Muscle of arm (tissue), 14 donors: ENCODE measurements at places on chromosomes 7 and 10. TPM values are rescaled to one million over a fixed set of nuclear protein-coding genes. Genes with fewer than 3 reads are reported as not detected.

Gene ITIH5
- not detected for polyA plus RNA-seq

Gene VAX1
- not detected for polyA plus RNA-seq

Gene CNPY1
- 0.17 TPM for polyA plus RNA-seq

Gene SNX10
- 2.4 TPM for polyA plus RNA-seq

Gene CCDC201
- not detected for polyA plus RNA-seq

Gene AGAP6
- 16.4 TPM for polyA plus RNA-seq

Gene SUV39H2
- polyA plus RNA-seq = 16.0 TPM

Gene ZNF365
- polyA plus RNA-seq = 0.28 TPM

Gene NANOS1
- 6.9 TPM for polyA plus RNA-seq

Gene SEPTIN14
- polyA plus RNA-seq = not detected

Gene COL1A2
- 4,539 TPM for polyA plus RNA-seq

DNA sequence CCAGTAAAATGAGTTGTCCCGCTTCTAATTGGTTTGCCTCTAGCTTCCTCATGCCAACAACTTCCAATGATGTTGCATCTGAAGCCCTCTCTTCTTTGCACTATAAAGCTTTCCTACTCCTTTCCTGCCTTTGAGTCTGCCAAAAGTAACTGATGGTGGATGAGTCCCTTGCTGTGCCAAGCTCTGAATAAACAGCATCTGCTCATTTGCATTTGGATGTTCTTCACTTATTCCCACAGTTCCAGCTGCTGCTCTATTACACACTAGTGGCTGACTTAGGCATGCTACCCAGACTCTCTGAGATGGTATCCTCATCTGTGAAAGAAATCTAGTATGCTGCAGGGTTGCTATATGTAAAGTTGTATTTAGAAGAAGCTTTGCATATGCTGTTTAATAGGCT, 24.9 kb downstream of the SFR1 start:
- DNase-seq = no peak

DNA sequence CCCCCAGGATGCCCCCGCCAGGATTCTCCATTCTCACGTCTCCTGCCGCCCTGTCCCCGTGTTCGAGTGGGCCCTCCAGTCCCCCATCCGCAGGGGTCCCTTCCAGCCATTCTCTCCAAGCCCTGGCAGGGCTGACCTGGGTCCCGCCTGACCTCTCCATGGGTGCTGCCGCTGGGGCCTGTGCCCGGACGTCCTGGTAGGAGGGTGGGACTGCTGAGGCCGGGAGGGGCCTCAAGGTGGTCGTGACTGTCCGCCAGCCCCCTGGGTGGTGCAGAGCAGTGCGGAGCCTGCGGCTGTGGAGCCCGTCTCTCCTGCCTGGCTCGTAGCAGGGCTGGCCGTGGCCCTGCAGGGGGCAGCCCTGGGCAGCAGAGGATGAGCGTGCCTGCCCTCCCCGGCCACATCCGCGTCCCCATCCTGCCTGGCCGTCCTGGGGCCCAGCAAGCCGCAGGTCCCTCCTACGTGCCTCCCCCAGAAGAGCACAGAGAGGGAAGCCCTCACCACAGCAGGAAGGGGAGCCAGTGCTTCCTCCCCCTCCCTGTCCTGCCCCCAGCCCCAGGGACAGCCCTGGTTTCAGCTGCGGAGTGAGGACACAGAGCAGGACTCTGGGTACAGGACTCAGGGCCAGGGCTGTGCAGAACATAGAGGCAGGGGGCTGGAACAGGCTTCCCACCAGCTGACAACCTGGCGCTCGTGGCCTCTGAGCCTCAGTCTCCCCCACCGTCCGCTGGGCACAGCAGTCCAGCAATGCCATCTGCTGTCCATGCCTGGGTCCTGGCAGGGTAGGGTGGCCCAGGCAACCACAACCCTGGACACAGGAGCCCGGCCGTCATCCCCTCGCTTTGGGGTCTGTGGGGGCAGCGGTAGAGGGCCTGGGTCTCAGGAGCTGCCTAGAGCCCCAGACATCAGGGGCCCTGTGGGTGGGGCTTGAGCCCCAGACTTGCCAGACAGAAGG, 1.5 kb upstream of the GRIFIN start:
- no peak for DNase-seq

- DNase-seq = no peak
Observed at GRCh38 chr10:29636178-29636577, 1.4 kb upstream of the SVIL start.

DNA sequence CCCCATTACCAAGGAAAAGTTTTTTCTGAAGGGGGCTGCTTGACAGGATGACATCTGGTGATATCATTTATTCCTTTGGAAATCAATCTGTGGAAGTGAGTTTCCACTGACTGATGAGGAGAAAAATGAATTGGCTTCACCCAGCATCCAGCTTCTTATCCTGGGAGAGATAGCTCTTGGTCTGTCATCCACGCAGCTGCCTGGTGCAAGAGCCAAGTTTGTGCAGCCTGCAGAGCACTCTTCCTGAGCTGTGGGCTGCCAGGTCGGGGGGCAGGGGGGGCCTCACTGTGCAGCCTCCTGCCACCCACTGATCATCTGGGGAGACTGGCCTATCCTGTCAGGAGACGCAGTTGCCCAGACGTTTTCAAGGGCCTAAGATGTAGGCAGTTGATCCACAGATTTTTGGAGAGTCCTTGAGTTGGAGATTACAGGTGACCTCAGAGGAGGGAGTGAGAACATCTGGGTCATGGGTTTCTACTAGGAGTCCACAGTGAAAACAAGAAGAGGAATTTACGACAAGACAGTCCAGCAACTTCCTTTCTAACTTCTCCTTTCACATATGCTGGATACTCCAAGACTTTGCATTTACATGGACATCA, 75.4 kb downstream of the EGFR start:
- DNase-seq = peak; percentile 74

GRCh38 chr10:73894245-73894971, 16.5 kb upstream of the PLAU start:
- no peak for DNase-seq

GRCh38 chr7:28083164-28083997, 97.2 kb downstream of the JAZF1 start:
- no peak for DNase-seq

- no peak for DNase-seq
Observed at GRCh38 chr7:18357691-18358090, 137.9 kb upstream of the HDAC9 start.

DNA sequence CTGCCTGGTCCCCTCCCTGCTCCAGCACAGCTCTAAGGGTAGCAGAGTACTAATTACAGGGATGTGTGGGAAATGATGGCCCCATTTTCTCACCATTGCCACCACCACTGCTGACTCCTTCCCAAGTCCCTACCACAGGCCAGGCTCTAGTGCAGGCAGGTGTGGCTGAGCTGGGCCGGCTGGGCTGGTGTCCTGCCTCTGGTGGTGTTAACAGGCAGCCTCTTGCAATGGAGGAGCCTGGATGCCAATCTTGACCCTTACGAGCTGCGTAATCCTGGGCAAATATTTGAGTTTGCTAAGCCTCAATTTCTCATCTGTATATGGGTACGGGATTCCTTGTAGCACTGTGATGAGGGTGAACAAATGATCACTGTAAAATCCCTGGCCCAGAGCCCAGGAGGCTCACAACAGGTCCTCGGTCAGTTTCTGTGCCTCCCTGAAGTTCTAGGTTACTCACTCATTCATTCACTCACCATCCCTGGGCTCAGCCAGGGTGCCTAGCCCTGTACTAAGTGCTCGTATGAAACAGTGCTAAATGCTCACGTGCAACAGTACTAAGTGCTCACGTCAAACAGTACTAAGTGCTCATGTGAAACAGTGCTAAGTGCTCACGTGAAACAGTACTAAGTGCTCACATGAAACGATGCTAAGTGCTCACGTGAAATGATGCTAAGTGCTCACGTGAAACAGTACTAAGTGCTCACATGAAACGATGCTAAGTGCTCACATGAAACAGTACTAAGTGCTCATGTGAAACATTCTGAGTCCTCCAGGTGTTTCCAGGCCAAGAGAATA, 2.3 kb upstream of the FZD9 start:
- DNase-seq = no peak

DNA sequence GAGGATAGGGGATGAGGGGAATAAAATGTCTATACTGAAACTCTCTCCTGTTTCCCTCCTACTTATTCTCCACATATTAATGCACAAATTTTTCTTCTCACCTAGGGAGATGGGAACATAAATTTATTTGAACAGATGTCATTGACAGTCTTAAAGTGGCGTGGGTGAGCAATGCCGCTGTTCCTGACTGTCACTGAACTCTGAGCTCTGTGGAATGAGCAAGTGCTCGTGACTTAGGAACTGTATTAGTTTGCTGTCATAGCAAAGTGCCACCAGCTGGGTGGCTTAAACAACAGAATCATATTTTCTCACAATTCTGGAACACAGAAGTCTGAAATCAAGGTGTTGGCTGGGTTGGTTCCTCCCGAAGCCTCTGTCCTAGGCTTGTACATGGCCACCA, 29.1 kb downstream of the INPP5F start:
- no peak for DNase-seq

- no peak for DNase-seq
Observed at GRCh38 chr10:119536508-119537025, 6.0 kb downstream of the RGS10 start.

- DNase-seq = no peak
Observed at GRCh38 chr7:126533715-126534114, 719.0 kb downstream of the GRM8 start.

DNA sequence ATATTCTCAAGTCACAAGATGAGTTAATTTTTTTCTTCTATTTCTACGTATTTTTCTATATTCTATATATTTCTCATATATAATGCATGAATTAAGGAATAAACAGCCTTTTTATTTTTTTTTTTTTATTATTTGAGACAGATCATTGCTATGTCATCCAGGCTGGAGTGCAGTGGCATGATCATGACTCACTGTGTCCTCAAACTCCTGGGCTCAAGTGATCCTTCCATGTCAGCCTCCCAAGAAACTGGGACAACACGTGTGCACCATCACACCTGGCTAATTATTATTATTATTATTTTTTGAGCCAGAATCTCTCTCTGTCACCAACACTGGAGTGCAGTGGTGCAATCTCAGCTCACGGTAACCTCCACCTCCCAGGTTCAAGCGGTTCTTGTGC, 1.5 kb downstream of the CLDN12 start:
- DNase-seq = no peak

GRCh38 chr10:62733654-62734293, 70.7 kb upstream of the ADO start:
- DNase-seq = no peak

DNA sequence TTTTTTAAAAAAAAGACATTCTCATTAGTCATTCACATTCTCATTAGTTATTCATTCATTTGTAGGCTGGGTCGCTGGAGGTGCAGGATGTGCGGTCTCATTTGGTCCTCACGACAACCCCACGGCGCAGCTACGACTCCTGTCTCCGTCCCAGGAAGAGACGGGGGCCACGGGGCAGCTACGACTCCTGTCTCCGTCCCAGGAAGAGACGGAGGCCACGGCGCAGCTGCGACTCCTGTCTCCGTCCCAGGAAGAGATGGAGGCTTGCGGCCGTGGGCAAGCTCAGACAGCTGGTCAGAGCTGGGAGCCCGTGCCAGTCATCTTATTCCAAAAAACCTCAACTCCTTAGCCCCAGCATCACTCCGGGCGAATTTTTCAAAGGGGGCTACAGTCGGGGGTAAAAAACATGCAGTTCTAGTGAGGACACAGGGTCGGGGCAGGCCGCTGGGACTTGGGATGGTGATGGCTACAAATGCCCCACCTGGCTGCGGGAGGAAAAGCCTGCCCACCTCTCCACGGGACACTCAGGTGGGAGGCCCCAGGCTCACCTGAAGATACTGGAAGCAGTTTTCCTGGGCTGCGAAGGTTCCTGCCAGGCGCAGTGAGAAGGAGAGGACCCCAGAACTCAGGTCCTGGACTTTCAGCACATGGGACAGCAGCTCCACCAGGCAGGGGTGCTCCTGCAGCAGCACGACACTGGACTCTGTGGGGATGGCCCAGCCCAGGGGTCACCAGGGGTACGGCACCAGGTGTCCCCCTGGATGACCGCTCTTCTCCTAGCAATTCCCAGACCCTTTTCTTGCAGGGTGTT, 8.3 kb downstream of the BRAT1 start:
- no peak for DNase-seq

GRCh38 chr7:98230746-98231471, 19.7 kb downstream of the BHLHA15 start:
- no peak for DNase-seq

DNA sequence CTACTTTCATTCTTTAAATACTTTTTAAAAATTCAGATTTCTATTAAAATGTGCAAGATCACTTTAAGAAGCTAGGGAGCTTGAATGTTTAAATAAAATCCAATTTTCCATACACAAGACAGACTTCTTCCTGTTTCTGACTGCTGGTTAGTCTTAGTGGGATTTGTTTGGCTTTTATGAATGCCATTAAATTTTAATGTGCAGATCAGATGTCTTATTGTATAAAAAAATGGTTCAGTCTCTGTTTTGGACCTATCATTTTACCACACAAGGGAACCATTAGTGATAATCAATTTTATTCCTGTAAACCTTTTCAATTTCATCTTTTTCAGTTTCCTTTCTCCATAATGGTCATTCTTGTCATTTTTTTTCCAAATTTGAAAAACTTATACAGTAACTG, 63.2 kb downstream of the VCL start:
- peak; percentile 62 for DNase-seq

GRCh38 chr10:74733612-74734011, 92.8 kb upstream of the KAT6B start:
- no peak for DNase-seq

DNA sequence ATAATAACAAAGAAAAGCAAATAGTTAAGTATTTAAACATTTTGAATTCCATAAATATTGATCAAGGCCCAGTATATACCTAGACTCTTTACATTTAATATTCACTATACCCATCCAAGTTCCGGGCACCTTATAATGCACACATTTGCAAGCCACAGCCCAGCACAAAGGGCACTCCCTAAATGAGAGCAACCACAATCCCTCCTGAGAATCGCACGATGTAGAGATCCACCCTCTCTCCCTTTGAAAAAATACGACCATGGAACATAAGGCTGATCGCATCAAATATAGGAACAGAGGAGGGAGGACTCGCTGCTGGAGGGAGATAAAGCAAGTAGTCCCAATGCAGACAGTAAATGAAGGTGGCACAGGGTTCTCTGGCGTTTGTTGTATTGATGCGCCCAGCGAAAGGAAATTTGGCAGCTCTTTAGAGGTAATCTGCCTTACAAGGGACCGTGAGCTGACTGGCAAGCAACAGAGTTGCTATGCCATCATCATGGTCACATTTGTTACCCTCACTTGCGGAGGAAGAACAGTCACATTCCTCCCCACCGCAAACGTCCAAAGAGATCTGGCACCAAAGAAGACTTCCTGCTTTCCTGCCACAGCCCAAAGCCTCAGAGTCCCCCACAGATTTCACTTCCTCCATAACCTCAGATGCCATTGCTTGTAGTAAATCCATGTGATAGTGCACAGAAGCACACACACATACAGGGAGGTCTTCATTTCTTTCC, 16.1 kb upstream of the TAS2R40 start:
- DNase-seq = no peak
